ENCODE measurements at places on chromosomes 16 and 17.

DNA sequence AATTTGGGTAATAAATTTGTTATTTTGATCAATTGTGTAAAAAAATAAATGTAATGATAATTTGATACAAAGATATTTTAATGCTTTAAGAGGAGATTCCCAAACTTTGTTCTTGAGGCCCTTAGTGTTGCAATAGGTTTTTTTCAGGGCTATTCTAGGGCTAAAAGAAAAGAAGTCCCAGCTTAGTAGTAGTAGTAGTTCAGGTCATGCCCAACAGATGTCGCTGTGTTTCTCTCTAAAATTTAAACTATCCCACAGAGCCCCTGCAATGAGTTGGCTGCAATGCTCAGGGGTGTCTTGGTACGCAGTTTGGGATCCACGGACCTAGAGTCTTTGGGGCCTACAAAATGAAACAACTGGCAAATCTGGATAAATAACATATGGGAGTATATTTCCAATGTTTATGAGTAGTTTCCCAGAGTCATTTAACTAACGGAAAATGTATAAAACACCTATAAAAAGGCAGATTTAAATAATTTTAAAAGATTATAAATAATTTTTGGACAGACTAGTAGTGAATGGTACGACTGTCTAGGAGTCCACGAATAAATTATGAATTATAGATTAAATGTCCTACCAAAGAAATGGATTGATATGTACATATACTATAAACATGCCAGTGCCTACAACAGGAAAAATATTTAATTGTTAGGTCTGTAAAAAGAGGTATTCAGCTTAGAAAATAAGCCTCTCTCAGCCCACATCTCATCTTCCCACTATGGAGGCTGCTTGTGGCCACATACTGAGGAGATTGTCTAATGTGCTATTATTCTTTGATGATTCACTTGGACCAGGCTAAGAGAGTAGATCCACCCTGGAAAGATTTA is 228.5 kb upstream of the PMFBP1 start:
- DNase-seq: peak; percentile 58

DNA sequence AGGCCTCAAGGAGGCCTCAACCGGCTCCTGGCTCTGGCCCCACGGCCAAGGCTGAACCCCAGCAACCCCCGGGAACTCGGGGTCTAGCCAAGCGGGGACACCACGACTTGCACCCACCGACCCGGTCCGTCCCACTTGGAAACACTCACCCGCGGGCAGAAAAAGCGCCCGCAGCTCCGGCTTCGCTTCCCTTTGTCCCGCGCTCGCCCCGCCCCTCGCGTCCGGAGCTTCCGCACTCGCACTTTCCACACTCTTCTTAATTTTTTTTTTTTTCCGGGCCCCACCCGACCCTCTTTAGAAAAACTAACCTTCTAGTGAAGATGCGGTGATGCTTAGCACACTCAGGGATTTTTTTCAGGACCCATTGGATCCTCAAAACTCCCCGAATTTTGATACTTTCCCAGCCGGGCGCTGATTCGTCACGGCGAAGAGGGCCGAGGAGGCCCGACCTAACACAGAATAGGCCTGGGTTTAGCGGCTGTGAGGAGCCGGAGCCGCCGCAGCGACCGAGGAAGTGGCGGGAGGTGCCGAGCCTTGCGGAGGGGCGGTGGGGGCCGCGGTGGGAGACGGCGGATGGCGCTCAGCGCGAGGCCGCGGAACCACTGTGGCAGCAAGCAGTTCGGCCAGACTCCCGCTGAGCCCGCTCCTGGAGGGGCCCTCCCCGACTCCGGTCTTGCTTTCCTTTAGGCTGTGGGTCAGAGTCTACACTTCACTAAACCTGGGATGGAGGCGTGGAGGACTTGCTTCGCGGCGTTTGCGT is at the start of gene SMARCE1:
SMARCE1 (minus strand) TSS at position 195 of the 760 bp plus-strand sequence. CDS start 2,016 bp downstream, outside the sequence.
- peak; percentile 46 for DNase-seq

DNA sequence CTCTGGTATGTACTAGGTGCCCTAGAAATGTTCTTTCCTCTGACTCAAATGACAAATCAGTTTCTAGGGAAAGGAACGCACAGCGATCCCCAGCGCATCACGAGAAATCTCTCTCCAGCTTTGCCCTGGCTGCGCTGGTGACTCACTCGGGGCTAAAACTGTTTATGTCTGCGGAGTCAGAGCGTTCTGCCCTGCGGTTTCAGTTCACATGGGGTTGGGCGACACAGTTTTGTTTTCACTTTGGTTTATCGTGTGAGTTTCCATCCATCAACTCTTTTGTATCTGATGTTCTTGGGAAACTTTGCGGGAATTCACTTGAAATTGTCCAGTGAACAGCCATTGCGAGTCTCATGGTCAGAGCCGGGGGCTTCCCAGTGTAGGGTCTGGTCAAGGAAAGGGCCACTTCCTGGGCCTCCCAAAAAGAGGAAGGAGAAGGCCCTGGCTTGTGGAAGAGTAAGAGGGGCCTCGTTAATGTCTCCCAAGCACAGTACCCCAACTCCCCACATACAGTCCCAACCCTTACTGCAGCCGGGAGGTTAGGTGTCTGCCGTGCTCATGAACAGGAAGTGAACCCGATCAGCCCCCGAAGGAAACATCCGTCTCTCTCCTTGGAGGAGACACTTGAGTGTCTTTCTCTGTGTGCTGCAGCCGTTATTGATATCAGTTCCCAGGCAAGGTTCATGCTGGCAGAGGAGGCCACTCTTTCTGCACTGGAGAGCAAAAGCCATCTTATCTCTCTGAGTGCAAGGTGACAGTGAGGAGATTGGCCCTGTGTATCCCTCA is 643.2 kb downstream of the WWOX start:
- DNase-seq: no peak

- DNase-seq: peak; percentile 23
These were observed 1.3 kb downstream of the KCTD2 start for GRCh38 chr17:75048249-75048878.

DNA sequence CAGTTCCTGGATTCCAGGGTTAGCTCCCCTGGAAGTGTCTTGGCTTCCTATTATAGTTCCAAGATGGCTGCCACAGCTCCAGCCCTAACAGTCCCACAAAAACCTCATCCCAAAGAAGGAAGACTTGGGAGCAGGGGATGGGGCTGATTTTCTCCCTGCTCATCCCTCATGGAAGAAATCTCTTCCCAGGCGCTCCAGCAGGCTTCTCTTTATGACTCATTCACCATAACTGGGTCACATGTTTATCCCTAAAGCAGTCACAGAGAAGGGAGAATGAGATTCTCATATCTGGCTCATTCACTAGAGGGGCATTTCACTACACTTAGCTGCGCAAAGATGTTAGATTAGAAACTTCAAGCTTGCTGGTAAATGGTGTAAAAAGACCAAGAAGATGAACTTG is 206.5 kb upstream of the IRX3 start:
- DNase-seq: no peak

- no peak for DNase-seq
These were observed 4.2 kb downstream of the CPSF4L start for GRCh38 chr17:73257516-73257915.

DNA sequence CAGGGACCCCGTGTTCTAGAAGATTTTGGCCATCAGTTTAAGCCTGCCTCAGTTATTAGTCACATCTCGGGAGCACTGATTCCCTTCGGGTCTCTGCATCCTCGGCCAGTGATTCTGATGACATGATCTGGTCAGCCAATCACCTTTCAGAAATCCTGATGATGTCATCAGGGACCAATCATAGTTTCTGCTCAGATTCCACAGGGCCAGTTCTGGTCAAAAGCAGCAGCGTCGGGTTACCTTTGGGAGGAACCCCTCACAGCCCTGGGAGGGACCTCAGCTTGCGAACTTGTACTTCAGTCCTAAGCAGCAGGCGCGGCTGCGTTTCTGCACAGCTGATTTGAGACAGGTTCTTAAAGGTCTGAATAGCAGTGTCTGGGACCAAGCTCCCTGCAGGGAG is 13.9 kb downstream of the KDM8 start:
- DNase-seq: no peak

- no peak for DNase-seq
These were observed 65.2 kb upstream of the CIBAR2 start for GRCh38 chr16:85177448-85177846.

DNA sequence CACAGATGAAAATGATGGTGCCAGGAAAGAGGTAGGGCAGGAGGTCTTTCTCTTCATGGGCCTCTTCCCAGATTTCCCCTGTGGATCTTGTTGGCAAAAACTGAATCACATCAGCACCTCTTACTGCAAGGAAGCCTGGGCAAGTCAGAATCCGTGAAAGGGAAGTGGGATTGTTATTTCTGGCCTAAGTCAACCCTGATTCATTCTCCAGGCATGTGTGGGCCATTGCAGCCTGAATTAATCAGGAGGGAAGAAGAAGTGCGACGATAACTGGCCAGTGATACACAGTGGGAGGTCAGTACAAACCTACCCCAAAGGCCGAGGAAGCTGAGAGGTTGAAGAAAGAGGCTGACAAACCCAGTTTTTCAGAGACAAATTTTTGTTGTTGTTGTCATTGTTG is 17.9 kb upstream of the NSMCE1 start:
- peak; percentile 85 for DNase-seq

- DNase-seq: no peak
These were observed 19.1 kb upstream of the TAC4 start for GRCh38 chr17:49866882-49867413.

DNA sequence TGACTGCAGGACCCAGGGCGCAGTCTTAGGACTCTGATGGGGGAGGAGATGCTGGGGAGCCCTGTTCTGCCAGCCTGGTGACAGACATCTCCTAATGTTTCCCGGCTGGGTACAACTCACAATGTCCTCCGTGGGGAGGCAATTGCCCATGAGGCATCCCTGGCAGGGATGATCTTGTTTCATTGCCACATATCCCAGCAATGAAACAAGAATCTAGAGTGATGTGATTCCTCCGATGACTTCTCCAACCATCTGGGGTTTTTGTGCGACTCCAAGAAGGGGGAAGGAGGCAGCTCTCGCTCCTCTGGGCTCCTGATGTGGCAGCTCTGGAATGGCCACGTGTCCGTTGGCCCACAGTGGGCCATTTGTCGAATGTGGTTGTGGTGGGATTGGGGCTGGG is 255.8 kb downstream of the SEC14L1 start:
- no peak for DNase-seq

DNA sequence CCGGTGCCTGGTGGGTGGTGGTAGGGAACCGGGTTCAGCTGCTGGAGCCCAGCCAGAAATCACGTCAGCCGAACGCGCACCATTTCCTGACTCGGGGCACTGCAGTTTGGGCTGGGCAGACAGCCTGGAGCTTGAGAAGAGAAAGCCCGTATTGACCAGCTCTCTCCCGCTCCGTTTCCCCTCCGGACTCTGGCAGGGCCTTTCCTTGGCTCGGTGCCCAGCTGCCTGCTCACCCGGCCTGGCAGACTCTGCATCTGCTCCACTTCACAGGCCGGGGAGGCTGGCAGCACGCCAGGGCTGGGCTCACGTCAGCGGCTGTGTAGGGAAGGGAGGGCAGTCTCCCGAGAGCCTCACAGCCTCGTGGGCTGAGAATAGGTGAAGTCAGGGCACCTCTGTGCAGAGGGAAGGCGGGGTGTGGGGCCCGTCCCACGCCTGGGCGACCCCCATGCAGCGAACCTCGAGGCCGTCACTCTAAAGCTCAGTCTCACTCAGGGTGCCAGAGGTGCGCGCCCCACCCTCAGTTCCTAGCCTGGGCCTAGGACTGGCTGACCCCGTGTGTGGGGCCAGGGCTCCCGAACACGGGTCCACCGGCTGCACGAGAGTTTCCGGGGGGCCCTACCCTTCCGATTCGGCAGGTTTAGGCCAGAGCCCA is 59.1 kb downstream of the OR1D5 start:
- DNase-seq: peak; percentile 97

GRCh38 chr17:40522250-40522960 is 21.0 kb upstream of the TNS4 start:
- DNase-seq: no peak

DNA sequence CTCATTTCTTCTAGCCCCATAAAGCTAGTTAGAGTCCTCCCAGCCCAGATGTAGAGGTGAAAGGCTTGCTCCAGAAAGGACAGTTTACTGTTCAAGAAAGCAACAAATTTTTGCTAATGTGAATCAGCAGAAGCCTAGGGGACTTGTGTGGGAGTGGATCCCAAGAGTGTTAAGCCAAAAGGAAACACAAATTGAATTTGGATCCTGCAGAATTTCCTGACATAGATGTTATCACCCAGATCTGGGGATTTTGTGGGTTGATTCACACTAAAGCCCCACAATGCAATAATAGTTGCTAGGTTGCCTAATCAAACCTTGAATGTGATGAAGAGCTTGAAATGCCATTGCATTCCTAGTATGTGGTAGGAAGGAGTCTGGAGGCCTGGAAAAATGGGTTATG is 135.2 kb upstream of the HS3ST3A1 start:
- peak; percentile 24 for DNase-seq
